ENCODE measurements at places on chromosomes 2 and 18.

DNA sequence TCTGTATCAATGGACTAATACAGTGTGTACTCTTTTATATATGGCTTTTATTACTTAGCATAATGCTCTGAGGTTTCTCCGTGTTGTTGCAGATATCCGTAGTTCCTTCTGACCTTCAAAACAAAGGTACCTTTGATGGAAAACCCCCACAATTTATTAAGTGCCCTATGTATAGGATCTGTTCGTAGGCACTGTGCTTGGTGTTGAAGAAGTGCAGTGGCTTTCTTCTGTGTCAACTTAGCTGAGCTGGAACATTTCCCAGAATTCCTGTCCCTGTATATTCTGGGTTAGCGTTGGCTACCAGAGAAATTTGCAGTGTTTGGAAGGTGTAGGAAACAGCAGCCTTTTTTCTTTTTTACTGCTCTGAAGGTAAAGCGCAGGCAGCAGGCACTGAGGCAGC, 56.3 kb upstream of the MSH2 start:
- DNase-seq = no peak

DNA sequence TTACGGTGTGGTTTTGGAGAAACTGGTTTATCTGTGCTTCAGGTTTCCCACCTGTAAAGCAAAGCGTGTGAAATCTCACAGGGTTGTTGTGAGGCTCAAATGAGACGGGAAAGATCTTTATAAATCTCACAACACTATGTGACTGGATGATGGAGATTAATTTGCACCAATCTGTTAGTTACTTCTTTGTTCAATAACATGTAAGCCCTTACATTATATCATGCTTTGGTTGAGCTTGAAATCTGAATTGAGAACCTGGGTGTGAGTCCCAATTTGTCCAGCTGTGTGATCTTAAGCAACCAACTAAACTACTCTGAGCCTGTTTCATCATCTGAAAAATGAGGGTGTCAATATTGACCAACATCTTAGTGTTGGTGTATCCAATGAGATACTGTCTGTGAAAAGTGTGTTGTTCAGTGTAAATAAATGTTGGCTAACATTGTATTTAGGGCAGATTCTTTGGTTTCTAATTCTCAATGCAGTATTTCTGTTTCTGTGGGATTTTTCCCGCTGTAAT, 741 bp upstream of the GCKR start:
- DNase-seq = no peak

DNA sequence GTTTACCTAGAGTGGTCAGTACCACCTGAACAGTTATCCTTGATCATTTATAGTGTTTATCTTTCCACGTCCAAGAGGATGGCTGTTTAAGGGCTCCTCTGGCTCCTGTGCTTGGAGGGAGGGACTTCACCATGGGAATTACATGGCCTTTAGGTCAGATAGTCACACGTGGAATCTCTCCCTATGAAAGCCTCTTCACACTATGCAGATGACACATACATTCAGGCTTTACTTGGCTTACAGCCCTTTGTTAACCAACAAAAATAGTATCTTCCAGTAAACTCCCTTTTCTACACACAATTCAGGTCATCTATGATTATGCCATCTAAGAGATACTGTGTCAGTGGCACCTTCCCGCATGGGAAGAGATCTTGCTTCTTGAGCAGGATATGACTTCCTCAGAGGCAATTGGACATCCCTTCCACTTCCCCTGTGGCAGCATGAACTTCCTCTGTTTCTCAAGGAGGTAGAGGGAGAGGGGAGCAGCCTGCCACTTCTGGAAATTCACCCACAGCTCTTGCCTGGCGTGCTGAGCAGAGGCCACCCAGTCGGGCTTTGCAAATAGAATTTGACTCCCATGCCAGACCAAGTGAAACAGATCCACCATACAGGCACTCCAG, 53.5 kb downstream of the COLEC12 start:
- no peak for DNase-seq

GRCh38 chr18:50163505-50163904, 31.4 kb downstream of the MYO5B start:
- DNase-seq = no peak

- no peak for DNase-seq
Measured at GRCh38 chr18:31482051-31482450, 15.9 kb upstream of the DSG2 start.

Measured in CD4-positive, alpha-beta T cell treated with Interleukin-10 for 1 hour (primary cell).